Activated CD4-positive, alpha-beta memory T cell treated with anti-CD3 and anti-CD28 coated beads, Interleukin-2, amount 10 ng/mL, durations not matched to agents 7 days and 5 days (primary cell): ENCODE measurements at places on chromosomes 7 and 10. TPM values are rescaled to one million over a fixed set of nuclear protein-coding genes. Genes with fewer than 3 reads are reported as not detected.

Gene SPAM1
- total RNA-seq: not detected

Gene NXPH1
- total RNA-seq: not detected

Gene CPA4
- total RNA-seq: not detected

GRCh38 chr10:75972491-75973276 is 541.3 kb downstream of the LRMDA start:
- H3K4me3 ChIP-seq: no peak overlapping the region
- no peaks in the 10 kb centered on the region for H3K27me3 ChIP-seq
- no peak overlapping the region for H3K27ac ChIP-seq

DNA sequence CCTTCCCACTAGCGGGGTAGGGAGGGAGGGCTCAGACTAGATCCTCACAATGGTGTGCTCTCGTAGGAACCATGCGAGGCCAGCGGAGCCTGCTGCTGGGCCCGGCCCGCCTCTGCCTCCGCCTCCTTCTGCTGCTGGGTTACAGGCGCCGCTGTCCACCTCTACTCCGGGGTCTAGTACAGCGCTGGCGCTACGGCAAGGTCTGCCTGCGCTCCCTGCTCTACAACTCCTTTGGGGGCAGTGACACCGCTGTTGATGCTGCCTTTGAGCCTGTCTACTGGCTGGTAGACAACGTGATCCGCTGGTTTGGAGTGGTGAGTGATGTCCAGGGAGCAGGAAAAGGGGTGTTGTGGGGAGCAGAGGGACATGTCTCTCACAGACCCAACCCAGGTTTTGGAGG is 5.6 kb downstream of the ZDHHC16 start:
- H3K4me1 ChIP-seq: peaks cover 34% of the 10 kb centered on the region
- no peak overlapping the region for H3K4me3 ChIP-seq
- no peaks in the 10 kb centered on the region for H3K27me3 ChIP-seq
- DNase-seq: no peak
- H3K27ac ChIP-seq: no peak overlapping the region

DNA sequence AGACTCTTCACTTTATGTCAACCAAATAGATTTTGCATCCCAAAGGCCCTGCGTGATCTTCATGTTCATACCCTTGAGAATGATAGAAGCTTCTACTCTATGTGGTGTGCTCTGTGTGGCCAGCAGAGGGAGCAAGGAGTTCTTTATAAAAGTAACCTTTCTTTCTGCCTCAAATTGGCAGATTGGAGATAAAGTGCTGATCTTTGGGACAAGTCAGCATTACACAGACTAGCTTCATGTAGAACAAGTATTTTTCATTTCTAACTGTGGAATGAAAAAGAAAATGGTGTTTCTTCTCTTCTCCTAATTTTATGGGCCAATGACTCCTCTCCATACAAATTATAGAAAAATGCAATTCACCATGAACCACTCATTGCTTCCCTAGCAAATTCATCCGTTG is 1214.1 kb downstream of the SORCS1 start:
- H3K36me3 ChIP-seq: no peaks in the 10 kb centered on the region
- H3K27me3 ChIP-seq: no peaks in the 10 kb centered on the region
- no peaks in the 10 kb centered on the region for H3K4me1 ChIP-seq
- no peak overlapping the region for H3K4me3 ChIP-seq
- no peak overlapping the region for H3K27ac ChIP-seq

GRCh38 chr10:131866673-131867072 is 34.1 kb upstream of the PPP2R2D start:
- peaks cover 3% of the 10 kb centered on the region for H3K27me3 ChIP-seq
- no peaks in the 10 kb centered on the region for H3K36me3 ChIP-seq
- DNase-seq: no peak
- H3K4me1 ChIP-seq: no peaks in the 10 kb centered on the region
